ENCODE measurements at places on chromosomes 2 and 18.

DNA sequence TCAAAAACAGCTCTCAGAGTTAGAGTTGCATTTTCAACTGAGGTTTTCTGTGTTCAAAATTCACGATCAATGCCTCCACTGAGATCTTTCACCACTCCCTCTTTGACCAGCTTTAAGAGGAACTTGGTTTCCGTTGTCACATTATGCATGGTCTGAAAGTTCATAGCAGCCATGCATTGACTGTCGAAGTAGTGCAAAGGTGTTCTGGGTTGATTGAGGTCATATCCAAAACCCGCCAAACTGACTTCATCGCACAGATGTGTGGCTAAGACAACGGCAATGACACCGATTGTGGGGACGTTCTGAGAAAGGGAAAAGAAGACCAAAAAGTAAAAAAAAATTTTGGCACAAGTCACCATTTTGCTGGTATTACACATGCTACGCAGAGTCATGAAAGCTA lies 48.7 kb downstream of the ST3GAL5 start:
- no peak for DNase-seq

- DNase-seq: no peak
Observed at GRCh38 chr2:26850505-26850904, 2.6 kb downstream of the DPYSL5 start.

DNA sequence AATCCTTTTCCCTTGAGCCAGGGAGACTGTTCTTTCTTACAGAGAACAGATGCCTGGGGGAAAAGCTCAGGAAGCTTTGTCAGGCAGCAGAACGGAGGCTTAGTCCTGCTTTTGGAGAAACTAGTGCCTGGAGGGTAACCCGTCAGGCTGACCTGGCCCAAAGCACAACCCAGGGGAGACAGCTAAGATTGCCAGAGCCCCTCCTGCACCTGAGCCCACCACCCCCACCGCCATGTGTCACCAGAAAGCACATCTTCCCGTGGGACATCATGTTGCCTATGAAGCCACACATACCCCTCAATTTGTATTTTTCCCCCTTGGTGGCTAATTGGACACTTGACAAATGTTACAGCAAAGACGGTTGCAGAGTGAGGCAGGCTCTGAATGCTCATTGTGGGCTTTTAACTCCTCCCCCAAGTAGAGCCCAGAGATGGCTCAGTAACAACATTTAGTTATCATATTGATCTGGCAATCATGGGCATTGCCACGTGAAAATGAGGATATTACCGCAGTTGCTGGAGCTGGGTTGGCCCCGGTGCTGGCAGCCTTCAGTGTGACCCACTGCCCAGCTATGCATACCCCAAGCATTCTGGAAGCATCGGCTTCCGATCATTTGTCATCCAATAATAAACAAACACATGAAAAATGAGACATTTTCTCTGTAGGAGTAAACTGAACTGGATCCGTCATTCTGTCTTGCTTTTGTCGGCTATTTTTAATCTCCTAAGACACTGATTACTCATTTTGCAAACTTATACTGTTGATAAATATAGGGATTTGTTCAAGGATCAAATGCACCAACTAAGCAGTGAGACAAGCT lies 229.5 kb downstream of the ATAD2B start:
- no peak for DNase-seq

DNA sequence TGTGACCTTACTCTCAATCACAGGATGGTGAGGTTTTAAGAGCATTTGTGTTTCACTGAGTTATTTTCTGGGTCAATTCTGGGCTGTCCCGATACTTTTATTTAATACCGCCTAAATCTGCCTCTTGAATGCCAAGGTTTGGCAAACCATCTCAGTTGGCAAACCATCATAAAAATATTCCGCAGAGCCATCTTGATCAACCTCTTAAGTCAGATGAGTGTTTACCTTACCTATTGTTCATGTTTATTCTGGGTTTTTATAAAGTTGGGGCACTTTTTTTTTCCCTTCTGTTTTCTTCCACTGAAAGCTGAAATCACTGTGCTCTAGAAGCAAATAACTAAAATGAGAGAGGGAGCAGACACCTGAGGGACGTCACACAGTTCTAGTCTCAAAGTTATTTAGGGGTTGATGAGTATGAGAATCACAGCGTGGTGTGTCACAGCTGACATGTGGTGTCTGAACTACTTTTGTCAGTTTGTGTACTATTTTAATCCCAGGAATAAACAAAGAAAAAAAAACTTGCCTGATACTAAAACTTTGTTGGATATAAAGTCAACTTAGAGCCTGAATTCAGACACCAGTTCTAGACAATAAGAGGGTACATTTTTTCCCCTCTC lies 48.6 kb downstream of the ETAA1 start:
- no peak for DNase-seq

DNA sequence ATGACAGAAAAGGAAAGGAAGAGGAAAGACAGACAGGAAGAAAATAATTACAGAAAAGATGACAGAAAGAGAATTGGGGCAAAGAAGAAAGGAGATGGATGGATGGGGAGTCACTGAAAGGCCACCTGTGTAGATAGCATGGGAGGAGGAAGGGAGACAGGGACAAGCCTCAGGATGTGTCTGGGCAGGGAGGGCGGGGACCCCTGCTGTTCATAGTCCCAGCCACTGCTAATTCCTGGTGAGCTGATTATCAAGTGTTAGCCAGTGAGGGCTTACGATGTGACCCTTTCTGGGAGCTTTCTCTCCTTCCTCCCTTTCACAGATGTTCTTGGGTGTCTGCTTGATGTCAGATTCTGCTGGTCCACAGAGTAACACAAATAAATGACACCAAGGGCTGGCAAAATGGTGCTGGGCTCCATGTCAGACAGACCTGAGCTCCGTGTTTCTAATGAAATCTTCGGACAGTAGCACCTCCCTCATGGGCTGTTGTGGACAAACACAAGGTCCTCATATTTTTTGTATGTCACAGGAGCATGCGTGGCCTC lies 13.6 kb downstream of the FHOD3 start:
- DNase-seq: no peak

DNA sequence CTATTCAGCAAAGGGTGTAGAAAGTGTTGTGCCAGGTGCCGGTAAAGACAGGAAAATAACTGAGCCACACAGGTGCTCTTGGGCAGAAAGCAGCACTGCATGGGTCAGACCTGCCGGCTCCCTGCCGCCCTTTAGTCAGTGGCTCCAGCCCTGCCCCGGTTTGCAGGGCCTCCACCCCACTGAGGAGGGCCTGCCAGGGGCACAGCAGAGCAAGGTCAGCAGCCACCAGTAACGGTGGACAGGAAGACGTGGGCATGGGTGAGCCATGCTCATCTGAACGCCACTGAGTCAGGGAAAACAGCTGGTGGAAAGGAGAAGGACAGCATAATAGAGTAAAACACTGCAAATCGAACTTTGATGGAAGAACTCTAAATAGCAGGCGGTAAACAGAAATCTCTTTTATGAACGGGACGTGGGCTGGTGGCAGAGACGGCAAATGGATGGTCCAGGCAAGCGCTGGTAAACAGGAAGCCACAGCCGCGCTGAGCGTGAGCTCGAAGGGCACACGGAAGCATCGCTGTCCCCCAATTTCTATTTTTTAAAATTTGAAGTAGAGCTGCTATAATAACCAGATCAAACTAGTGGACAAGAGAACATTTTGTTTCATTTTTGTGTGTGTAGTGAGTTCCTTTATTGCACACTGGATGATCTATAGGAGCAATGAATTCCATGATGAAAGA lies 141.8 kb upstream of the ALKAL2 start:
- no peak for DNase-seq

GRCh38 chr2:198901894-198902293 lies 555.8 kb downstream of the SATB2 start:
- no peak for DNase-seq

DNA sequence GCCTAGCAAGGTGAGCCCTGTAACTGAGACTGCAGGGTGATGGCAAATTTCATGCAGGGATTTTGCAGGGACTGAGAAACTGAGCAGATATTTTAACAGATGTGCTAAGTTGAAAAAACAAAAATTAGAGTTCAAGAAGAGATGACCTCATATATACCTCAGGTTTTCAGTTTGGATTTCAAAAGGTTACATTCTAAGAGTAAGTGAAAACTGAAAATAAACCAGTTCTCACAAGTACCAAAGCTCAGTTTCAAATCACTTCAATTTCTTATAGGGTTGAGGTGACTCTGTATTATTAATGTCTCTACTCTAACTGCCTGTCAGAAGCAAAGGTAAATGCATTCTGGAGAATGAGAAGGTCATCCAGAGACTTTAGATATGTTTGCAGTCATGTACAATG lies 237.4 kb upstream of the VRK2 start:
- DNase-seq: no peak

- DNase-seq: no peak
Observed at GRCh38 chr2:120632796-120633646, 102.6 kb upstream of the GLI2 start.

DNA sequence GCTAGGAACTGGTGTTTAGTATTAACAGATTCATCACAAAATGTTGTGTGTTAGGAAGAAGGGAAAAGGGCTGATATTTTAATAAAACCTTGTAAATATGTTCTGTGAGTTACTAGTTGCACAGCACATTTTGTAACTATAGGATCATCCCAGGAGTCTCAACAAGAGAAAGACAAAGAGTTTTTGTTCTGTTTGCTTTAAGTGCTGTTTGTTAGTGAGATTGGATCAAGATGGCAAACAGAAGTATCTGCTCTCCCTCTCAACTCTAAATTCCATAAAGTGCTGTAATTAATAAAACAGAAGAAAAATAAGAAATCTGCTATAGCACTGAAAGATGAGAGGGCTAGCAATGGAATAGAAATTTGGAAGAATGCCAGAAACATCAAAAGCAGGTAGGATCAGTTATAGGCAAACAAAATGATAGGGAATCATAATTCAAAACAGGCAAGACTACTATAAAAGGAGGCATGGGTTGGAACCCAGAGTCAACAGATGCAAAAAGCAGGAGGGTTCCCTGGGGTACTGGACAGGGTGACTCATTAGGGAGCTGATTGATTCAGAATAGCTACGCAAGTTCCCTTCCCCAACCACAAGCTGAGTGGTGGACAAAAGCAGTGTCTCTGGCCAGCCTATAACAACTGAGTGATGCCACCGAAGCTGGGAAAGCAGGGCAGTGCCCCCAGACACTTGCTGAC lies 75.8 kb downstream of the DYNC1I2 start:
- DNase-seq: no peak

- no peak for DNase-seq
Observed at GRCh38 chr18:22191923-22192322, 22.5 kb downstream of the GATA6 start.

- no peak for DNase-seq
Observed at GRCh38 chr2:60899892-60900249, 18.5 kb downstream of the REL start.

- DNase-seq: no peak
Observed at GRCh38 chr18:63534615-63535014, 7.6 kb upstream of the SERPINB12 start.

DNA sequence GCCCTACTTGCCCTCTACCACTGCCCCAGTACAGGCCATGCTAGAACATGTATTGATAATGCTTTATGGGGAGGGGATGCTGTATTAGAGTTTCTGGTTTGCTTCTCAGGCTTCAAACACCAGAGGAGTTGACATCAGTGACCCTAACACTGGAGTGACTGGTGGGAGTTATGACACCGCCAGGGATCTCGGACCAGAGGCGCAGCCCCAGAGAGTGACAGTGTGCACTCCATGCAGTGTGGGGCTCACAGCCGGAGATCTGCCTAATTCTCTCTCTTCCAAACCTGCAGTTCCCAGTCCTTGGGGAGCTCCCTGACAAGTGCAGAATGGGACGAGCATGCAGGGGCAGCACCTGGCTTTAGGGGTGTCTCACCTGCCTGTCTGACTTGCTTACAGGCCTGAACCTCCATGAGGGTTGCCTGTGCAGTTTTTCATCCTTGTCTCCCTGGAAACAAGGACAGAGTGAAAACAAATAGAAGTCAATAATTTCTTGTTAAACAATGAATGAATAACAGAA lies 244.9 kb upstream of the MYT1L start:
- DNase-seq: no peak

- DNase-seq: no peak
Observed at GRCh38 chr18:48428475-48429177, 19.4 kb upstream of the ZBTB7C start.

- DNase-seq: no peak
Observed at GRCh38 chr2:1644427-1644826, 99.9 kb downstream of the PXDN start.

- DNase-seq: no peak
Observed at GRCh38 chr18:8045160-8045883, 478.2 kb downstream of the PTPRM start.

DNA sequence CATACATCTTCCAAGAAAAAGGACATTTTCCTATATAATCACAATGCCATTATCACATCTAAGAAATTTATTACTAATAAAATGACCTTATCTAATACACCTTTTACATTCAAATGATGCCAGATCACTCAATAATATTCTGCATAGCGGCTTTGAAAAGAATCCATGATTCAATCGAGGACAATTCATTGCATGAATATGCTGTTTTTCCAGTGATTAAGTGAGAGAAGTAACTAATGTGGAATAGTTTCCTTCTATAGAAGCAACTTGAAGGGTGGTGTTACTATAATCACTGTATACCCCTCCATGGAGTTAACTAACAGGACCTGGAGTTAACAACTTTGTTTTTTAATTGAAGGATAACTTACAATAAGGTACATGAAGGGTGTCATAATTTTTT lies 9.1 kb downstream of the PLEK start:
- DNase-seq: no peak

- no peak for DNase-seq
Observed at GRCh38 chr2:157471078-157471477, 27.2 kb upstream of the CYTIP start.

DNA sequence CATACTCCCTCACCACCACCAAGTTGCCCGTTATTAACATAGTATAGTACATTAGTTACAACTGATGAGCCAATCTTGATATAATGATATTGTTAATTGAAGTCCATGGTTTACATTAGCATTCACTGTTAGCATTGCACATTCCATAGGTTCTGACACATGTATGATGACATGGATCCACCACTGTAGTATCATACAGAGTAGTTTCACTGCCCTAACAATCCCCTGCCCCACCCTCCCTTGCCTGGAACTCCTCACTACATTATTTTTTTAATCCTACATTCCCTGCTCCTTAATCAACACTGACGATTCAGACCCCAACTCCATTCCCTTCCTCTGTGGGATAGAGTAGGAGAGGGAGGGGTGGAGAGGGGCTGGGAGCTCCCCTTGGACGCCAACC lies 20.2 kb upstream of the ST3GAL5 start:
- DNase-seq: no peak

DNA sequence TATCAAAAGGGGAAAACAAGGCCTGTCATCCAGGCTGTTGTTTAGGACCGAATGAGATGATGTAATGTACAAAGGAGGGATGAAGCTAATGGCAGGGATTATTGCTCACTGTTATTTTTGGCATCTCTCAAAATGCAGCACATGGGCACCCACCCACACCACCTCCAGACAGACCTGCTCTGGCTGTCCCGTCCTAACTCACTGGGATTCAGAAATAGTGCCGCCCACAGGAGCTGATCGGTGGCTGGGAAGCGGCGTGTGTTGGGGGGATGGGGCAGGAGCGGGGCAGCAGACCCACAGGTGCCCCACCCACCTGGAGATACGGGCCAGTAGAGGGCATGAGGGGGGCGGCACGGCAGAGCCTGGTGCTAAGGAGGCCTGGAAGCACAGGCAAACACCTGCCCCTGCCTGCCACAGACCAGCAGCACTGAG lies 52.2 kb downstream of the CRACDL start:
- no peak for DNase-seq
